ENCODE measurements at places on chromosomes 5 and 9.
A peak's percentile ranks its signal among the peaks of the same experiment; 100 is the strongest.

DNA sequence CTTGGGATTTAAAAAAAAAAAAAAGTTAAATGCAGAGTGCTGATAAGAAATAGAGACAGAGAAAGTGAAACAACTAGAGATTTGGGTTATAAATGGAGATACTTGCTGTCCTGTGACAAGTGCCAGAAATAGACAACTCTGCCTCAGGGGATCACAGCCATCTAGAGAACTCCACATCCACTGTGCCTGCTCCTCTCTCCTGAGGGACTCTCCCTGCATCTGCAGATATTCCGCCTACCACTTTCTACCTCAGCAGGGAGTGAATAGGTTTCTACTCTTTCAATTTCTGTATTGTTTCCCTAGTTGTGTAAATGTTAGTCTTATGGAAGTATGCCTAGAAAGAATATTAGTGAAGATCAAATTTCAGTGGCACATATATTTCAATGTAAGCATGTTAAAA lies 307.2 kb downstream of the HTR1A start:
- DNase-seq: no peak

GRCh38 chr5:135457424-135458071 lies 5.4 kb upstream of the TIFAB start:
- DNase-seq: peak; percentile 47

DNA sequence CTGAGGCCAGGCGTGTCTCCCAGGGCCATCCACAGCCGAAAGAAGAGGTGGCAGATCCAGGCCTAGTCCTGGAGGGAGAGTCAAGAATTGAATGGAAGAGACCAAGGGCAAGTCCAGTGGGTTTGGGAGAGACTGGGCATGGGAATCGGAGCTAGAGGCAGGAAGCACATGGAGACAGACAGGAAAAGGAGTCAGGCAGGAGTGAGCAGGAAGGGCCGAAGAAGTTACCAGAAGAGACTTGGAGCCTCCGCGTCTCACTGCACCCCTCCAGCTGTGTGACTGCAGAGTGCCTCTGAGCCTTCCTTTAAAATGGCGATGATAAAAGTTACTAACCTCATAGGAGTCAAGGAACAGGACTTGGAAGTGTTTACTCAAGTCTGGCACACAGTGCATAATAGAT lies 64.4 kb upstream of the ANGPTL2 start:
- no peak for DNase-seq

GRCh38 chr9:134333234-134333873 lies 7.1 kb downstream of the RXRA start:
- DNase-seq: no peak

DNA sequence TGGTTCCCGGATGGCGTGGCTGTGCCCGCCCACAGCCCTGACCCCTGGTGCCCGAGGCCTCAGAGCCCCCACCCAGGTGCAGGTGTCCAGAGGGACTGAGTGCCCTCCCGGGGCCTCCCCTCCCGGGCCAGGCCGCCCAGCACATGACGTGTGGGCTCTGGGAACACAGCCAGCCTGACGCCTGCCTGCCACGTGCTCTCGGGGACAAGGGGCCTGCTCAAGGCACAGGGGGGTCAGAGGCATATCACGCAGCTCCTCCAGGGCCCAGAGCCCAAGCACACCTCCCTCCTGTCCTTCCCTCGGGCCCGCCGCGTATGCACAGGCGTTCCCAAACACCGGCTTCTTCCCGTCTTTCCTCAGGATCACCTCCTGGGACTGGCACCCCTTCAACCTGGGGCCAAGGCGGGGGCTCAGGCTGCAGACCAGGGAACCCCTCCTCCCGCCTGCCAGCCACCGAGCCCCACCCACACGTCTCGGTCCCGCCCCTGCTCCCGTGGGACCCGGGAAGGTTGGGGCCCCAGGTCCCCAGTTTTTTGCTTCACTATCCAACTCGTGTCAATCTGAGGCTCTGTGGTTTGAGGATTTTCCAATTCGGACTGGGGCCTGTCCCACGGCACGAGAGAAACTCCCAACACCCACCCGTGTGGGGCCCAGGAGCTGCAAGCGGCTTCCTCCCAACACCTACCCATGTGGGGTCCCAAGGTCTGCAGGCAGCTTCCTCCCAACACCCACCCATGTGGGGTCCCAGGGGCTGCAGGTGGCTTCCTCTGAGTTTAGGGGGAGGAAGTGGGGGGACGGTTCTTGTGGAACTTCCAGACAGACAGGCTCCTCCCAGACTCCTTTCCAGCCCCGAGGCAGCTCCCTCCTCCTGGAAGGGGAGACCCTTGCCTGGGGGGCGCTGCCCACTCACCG lies 1.5 kb downstream of the LCN10 start:
- no peak for DNase-seq

DNA sequence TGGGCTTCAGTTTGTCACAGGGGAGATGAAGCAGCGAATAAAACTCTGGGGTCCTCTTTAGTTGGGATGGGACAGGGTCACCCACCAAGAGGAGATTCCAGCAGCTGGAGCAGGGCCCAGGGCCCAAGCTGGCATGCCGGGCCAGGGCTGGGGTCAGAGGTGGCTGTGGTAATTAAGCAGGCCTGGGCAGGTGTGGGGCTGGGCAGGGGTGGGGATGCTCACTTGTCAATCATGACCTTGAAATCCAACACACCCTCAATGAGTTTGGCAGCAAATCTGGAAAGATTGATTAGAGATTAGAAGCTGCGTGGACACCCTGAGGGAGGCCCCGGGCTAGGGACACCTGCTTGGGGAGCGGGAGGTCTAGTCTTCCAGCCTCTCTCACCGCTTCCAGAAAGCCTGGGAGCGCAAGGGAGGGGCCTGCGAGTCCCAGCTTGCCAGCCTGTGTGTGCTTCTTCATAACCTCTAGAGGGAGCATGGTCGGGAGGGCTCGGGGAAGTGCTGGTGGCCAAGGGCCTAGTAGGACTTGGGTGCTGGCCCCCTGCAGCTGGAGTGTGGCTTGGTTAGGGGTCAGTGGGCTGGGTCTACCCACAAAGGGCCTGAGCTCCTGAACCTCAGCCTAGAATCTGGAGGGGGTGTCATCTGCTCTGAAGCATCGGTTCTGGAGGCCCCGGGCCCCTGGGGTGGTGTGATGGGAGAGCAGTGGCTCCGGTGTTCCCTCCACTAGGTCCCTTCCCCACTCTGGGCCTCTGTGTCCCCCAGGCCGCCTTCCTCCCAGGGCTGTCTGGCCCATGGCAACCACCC lies 7.6 kb downstream of the CRAT start:
- DNase-seq: peak; percentile 13

GRCh38 chr5:157672976-157673375 lies 1.6 kb downstream of the C5orf52 start:
- DNase-seq: no peak

DNA sequence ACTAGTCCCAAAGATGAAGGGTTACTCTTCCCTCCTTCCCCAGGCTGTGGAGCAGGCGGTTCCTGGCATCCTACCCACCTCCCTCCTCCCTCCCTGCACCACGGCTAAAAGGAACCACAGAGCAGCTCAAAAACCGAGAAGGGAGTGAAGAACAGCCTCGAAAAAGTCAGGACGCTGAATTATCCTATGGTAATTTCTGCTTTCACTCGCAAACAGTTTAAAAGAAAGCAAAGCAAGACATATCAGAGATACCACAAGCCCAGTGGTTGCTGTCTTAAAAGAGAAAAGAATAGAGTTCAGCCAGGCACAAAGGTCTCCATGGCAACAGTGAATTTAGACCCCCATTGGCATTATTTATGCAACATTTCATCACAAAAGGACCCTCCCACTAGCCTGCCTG lies 315.4 kb downstream of the CTNND2 start:
- no peak for DNase-seq

DNA sequence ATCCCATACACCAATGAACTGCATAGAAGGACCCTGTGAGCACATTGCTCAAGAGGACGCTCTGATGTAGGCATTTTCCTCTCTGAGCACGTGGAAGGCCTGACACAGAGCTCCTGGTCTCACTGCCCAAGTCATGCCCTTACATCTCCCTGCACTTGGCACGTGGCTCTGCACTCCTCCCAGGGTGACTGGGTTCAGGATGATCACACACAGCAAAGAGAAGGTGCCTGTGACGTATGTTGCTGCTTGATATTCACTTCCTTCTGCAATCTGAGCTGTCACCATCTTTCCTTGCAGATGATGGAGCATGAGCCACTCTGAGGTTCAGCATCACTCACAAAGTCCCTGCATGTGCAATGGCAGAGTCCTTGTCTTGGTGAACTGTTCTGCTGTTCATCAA lies 125.2 kb downstream of the FSTL4 start:
- DNase-seq: no peak
